ENCODE measurements at places on chromosomes 13 and 19.

GRCh38 chr19:2978772-2979171 is 1.4 kb downstream of the TLE6 start:
- no peak for DNase-seq

GRCh38 chr19:42660353-42660752 is 65.6 kb upstream of the CEACAM8 start:
- DNase-seq = no peak

DNA sequence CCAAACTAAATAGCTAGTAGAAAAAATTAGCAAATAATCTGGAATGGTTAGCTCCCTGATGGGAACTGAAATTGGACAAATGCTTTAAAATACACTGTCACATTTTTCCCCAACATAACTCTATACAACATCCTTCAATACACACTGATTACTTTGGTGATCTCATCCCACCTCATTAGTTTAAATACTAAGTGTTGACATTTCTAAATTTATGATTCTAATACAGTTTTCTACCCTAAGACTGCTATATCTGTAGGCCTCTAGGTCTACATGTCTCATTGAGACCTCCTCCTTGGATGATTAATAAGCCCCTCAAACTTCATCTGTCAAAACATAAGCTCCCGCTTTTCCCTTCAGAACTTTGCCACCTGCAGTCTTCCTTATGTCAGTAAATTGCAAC is 80.7 kb upstream of the SLITRK5 start:
- DNase-seq = no peak

DNA sequence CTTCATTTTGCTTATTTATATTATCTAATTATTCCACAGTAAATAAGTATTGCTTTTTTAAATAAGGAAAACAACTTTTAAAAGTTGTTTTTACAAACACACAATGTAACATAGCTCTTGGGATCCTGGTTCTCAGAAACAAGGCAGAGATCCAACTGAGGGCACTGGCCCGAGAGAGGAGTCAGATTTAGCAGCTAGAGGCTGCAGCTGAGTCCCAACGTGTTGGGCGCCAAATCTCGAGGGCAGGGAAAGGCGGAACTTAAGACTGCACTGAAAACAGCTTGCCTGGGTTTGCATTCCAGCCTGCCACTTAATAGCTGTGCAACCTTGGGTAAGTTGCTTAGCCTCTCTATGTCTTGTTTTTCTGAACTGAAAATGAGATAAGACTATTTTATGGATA is 16.4 kb upstream of the WASF3 start:
- no peak for DNase-seq

- DNase-seq = peak; percentile 44
Measured at GRCh38 chr13:52411629-52412028, 5.7 kb upstream of the THSD1 start.

DNA sequence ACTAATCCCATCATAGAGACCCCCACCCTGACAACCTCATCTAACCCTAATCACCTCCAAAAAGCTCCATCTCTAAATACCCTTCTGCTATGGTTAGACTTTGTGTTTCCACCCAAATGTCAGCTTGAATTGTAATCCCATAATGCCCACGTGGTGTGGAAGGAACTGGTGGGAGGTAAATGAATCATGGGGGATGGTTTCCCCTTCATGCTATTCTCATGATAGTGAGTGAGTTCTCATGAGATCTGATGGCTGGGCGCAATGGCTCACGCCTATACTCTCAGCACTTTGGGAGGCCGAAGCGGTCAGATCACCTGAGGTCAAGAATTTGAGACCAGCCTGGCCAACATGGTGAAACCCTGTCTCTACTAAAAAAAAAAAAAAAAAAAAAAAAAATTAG is 2.6 kb downstream of the VMAC start:
- no peak for DNase-seq

- no peak for DNase-seq
Measured at GRCh38 chr13:95707442-95708390, 30.8 kb downstream of the DNAJC3 start.

- DNase-seq = no peak
Measured at GRCh38 chr19:50794876-50795663, 4.9 kb downstream of the ACP4 start.

- no peak for DNase-seq
Measured at GRCh38 chr13:112117955-112118302, 51.0 kb downstream of the SOX1 start.

GRCh38 chr19:49875857-49876421 is 1.2 kb downstream of the AKT1S1 start:
- DNase-seq = no peak

GRCh38 chr13:78147905-78148304 is 229.3 kb upstream of the EDNRB start:
- DNase-seq = no peak

- no peak for DNase-seq
Measured at GRCh38 chr13:48819376-48819775, 156.3 kb upstream of the FNDC3A start.

DNA sequence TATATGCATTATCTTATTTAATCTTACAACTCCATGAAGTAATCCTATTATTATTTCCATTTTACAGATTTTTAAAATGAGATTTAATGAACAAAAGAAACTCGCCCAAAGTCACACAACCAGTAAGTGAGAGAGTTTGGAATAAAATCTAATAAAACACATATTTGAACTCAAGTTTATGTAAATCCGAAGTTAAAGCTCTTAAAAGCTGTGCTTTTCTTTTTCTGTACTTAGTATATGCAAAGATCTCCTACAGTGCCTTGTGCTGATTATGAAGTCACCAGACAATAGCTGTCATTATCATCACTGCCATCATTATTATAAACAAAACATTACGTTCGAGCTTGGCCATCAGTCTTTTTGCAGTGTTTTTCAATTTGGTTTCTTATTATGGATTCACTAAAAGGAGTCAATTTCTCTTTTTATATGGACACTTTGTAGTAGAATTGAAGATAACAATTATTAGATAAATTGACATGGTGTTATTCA is 29.7 kb upstream of the ENOX1 start:
- no peak for DNase-seq

DNA sequence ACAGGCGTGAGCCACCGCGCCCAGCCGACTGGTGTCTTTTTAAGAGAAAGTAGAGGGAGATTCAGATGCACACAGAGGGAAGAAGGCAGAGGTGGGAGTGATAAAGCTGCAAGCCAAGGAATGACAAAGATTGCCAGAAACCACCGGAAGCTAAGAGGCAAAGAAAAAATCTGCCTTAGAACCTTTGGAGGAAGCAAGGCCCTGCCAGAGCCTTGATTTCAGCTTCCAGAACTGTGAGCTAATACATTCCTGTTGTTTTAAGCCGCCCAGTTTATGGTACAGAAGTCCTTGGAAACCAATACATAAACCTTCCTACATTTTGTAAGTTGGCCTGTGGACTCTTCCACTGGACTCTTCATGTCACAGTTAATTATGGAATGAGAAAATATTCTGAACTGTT is 71.7 kb upstream of the SOX21 start:
- DNase-seq = no peak

- DNase-seq = no peak
Measured at GRCh38 chr19:50269653-50270052, 59.5 kb downstream of the KCNC3 start.

- no peak for DNase-seq
Measured at GRCh38 chr13:86445672-86446071, 646.5 kb upstream of the SLITRK6 start.

- DNase-seq = no peak
Measured at GRCh38 chr19:48991873-48992580, 1.1 kb downstream of the GYS1 start.
